Activated T-cell treated with anti-CD3 and anti-CD28 coated beads for 48 hours (primary cell): ENCODE measurements at places on chromosomes 5 and 9.

GRCh38 chr9:117448066-117448465, 33.2 kb upstream of the ASTN2 start:
- no peak for DNase-seq

DNA sequence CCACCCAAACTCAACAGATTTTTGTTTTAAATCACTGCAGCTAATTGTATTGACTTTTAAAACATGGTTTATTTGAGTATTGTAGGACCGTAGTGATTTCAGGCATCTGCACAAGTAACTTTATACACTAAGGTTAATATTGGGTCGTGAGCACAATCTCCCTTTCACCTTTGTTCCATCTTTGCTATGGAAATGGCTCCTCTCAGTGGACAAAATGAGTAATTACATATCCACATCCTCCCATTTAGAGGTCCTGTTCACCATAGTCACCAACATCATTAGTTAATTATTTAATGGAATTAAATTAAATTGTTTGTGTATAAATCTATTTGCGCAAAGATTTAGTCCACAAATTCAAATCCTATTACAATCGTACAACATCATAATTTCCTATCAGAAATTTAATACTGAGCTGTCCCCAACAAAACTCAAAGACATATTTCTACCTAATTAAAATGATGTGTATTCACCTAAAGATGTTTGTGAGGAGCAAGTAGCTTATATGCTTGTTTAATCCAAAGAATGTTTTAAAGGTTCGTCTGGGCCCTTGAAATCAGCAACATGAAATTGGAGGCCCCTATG, 173.0 kb upstream of the DAPK1 start:
- no peak for DNase-seq

- no peak for DNase-seq
These were observed 1.9 kb upstream of the NADK2 start for GRCh38 chr5:36243653-36244052.

- DNase-seq, result no peak
These were observed 14.1 kb downstream of the LCN10 start for GRCh38 chr9:136728548-136729123.

- no peak for DNase-seq
These were observed 17.3 kb upstream of the RNU6ATAC start for GRCh38 chr9:134181648-134182034.
